ENCODE measurements at places on chromosomes 2 and 18.

- no peak for DNase-seq
Measured at GRCh38 chr2:179070895-179071294, 21.0 kb upstream of the CCDC141 start.

- peak; percentile 62 for DNase-seq
Measured at GRCh38 chr2:27627963-27628766, 647 bp downstream of the CCDC121 start.

- no peak for DNase-seq
Measured at GRCh38 chr18:79399275-79400081, 3.7 kb downstream of the NFATC1 start.

DNA sequence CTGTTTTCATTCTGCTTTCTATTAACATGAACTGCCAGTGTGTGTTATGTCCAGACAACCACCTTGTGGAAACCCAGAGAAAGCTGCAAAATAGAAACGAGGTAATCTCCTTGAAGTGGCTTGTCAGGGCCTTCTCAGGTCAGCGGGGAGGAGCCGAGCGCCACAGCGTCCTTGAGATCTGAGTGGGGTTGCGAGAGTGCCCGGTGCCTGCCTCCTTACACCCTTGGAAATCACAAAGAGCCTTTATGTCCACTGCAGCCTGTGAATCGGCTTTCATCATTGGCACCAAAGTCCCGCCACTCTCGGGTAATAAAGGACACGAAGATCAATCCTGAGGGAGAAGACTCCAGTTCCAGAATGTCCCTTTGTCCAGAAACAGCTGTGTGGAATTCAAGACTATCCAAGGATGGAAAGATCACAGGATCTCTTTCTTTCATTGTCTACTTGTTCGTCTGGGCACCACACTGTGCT, 135.2 kb downstream of the HRH4 start:
- no peak for DNase-seq

GRCh38 chr2:158969162-158969714, 798 bp downstream of the TANC1 start:
- no peak for DNase-seq

DNA sequence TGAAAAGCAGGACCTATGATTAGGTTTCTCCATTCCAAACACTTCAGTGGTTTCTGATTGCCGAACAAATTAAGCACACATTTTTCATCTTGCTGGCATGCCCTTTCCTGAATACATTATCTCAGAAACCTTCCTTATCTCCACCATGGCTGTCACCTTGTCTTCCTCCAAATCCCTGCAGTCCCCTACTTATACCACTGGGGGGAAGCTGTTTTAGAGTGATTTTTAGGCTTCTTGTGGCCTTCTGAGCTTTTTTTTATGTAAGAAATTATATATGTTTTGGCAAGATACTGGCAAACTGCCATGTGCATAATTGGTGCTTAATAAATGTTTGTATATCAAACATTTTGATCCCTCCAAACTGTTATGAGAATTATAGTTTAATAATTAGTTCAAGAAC, 229.2 kb downstream of the MYT1L start:
- no peak for DNase-seq
